ENCODE measurements at places on chromosomes 11 and 22. TPM values are rescaled to one million over a fixed set of nuclear protein-coding genes. Genes with fewer than 3 reads are reported as not detected.

GRCh38 chr11:90242894-90243416, 20.1 kb upstream of the CHORDC1 start:
- no peak overlapping the region for H3K27ac ChIP-seq
- no peak overlapping the region for H3K4me3 ChIP-seq
- no peaks in the 10 kb centered on the region for H3K36me3 ChIP-seq
- no peak for DNase-seq
- peaks cover 3% of the 10 kb centered on the region for H3K27me3 ChIP-seq
- H3K4me1 ChIP-seq = no peaks in the 10 kb centered on the region

DNA sequence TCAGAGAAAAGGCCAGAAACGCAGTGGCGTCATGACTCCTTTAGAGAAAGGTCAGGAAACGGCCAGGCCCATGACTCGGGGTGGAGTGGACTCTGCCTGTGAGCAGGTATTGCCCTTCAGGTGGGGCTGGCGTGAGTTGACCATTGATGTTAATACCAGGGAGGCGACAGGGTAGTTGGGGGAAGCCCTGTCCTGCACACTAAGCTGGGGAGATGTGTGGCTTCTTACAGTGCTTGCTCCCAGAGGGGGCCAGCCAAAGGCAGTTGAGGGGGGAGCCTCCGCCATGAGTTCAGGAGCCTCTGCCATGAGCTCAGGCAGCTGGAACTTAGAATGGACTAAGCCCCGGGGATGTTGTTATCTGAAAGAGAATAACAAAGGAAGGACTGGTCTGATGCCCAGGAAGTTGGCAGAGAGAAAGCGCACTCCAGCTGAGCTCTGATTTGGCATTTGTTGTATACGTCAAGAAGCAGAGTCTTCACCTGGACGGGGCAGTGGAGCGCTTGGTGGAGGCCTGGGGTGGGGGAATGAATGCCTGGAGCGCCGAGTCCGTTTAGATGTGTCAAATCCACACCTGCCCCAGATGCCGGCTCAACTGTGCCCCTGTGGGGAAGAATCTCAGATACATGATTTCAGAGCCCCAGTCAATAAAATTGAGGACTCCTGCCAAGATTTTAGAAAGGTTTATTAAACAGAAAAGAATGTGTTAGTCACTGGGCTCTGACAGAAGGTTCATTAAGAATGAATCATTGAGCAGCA, 222.5 kb downstream of the TBC1D22A start:
- H3K27ac ChIP-seq = peak overlapping the region; percentile 63
- peaks cover 15% of the 10 kb centered on the region for H3K4me1 ChIP-seq
- no peaks in the 10 kb centered on the region for H3K27me3 ChIP-seq

- H3K27ac ChIP-seq = no peak overlapping the region
- no peak overlapping the region for H3K4me3 ChIP-seq
- DNase-seq = no peak
- H3K27me3 ChIP-seq = no peaks in the 10 kb centered on the region
- no peaks in the 10 kb centered on the region for H3K4me1 ChIP-seq
Observed at GRCh38 chr11:665062-665703, 28.1 kb downstream of the DRD4 start.

Gene LMO2
- polyA plus RNA-seq = 60.4 TPM

- H3K36me3 ChIP-seq = no peaks in the 10 kb centered on the region
- no peaks in the 10 kb centered on the region for H3K4me1 ChIP-seq
- no peaks in the 10 kb centered on the region for H3K27me3 ChIP-seq
- no peak overlapping the region for H3K4me3 ChIP-seq
Observed at GRCh38 chr11:1785749-1786413, 22.2 kb upstream of the CTSD start.

DNA sequence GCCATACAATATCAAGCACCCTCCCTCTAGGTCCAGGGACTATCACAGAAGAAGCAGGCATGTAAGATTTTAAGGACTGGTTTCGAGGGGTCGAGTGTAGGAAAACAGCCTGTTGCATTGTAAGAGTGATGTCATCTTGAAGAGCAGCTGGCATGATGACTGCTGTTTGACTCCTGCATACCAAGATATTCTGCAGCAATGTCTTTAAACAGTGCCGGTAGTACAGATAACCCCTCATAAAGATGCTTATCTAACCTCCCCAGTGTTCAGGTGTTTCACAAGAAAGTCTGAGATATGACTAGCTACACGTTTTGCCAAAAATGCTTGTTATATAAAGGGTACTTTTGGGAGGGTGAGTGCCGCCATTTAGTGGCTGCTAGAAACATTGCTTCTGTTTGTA, 12.0 kb downstream of the FAM111A start:
- no peak overlapping the region for H3K27ac ChIP-seq
- peaks cover 2% of the 10 kb centered on the region for H3K4me1 ChIP-seq
- DNase-seq = no peak

GRCh38 chr22:45804986-45805325, 133.3 kb downstream of the ATXN10 start:
- H3K4me3 ChIP-seq = no peak overlapping the region
- DNase-seq = peak; percentile 12
- no peak overlapping the region for H3K27ac ChIP-seq
- H3K4me1 ChIP-seq = peaks cover 13% of the 10 kb centered on the region
- H3K27me3 ChIP-seq = no peaks in the 10 kb centered on the region

Gene MMP8
- not detected for polyA plus RNA-seq

Gene OR6T1
- polyA plus RNA-seq = not detected

GRCh38 chr11:75586395-75586794, 24.3 kb downstream of the SERPINH1 start:
- no peaks in the 10 kb centered on the region for H3K36me3 ChIP-seq
- H3K27ac ChIP-seq = no peak overlapping the region
- H3K4me3 ChIP-seq = no peak overlapping the region
- H3K4me1 ChIP-seq = peaks cover 21% of the 10 kb centered on the region
- no peak for DNase-seq
- H3K27me3 ChIP-seq = no peaks in the 10 kb centered on the region

Gene USP2
- 0.21 TPM for polyA plus RNA-seq

- peaks cover 4% of the 10 kb centered on the region for H3K4me1 ChIP-seq
- H3K4me3 ChIP-seq = no peak overlapping the region
- DNase-seq = no peak
Observed at GRCh38 chr11:85685125-85685819, 723 bp downstream of the CCDC89 start.

Data from endothelial cell of umbilical vein (primary cell).